Suppressor macrophage treated with lipopolysaccharide for 4 hours (primary cell): ENCODE measurements at places on chromosomes 1 and 21.

- DNase-seq = no peak
Measured at GRCh38 chr1:196466166-196466565, 142.1 kb downstream of the KCNT2 start.

DNA sequence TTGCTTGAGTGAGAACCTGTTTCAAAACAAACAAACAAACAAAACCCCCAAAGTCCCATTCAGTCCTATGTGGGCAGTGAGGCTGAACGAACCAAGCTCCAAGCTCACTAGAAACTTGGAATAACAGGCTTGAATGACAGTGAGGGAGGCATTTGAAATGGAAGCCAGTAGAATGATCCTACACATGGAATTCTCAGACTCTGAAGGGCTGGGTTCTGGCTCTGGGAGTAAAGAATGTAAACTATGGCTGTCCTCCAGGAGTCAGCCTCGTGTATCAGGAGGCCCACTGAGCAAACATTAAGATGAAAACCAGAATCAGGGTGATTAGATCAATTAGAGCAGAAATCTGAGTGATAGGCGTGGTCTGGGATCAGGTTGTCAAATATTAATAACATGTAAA, 14.9 kb downstream of the PCP4L1 start:
- no peak for DNase-seq

DNA sequence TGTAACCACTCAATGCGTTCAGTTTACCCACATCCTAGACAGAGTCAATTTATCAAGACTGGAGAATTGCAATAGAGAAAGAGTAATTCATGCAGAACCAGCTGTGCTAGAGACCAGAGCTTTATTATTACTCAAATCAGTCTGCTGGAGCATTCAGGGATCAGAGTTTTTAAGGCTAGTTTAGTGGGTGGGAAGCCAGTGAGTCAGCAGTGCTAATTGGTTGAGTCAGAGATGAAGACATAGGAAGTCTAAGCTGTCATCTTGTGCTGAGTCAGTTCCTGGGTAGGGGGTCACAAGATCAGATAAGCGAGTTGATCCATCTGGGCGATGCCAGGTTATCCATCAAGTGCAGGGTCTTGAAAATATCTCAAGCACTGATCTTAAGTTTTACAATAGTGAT, 499.6 kb downstream of the MRPL39 start:
- peak; percentile 19 for DNase-seq

DNA sequence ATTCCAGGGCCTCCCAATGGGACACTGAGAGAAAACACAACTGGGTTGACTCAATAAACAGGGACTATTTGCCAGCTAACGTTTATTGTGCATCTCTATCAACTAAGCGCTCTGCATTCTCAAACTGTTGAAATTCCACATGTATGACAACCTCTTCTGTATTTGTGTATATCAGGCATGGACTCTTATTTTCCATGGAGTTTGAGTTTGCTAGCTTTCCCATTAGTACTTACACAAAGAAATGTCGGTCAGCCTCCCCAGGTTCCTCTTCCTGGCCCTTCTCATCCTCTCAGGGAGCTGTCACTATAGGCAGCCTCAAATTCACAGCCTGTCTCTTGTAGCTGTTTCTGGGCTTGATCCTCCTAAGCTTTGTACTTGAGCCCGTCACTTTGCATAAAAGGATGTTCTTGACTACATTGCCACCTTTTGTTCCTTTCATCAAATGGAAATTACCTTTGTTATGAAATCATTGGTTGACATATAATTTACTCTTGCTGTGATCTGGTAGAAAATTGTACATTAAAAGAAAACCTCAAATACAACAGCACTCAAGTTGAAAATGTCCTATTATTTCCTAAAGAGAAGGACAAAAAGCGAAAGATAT, 60.0 kb upstream of the NTPCR start:
- no peak for DNase-seq

DNA sequence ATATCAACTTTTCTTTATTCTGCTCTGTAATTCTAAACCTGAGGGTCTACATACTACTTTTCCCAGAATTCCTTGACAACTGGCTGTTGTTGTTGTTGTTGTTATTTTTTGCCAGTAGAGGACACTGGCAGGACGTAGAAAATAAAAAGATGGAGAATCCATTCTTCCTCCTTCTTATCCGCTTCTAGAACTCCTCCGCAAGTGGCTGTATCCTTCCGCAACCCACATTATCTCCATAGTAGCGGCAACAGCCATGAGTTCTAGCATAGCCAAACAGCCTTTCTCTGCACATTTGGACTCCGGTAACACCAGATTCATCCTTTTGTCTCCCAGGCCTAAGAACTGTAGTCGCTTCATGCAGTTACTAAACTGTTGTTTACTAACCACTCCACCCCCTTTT, 91.1 kb upstream of the CACHD1 start:
- DNase-seq = no peak

GRCh38 chr1:28170001-28170596, 6.4 kb downstream of the PTAFR start:
- DNase-seq = peak; percentile 85

DNA sequence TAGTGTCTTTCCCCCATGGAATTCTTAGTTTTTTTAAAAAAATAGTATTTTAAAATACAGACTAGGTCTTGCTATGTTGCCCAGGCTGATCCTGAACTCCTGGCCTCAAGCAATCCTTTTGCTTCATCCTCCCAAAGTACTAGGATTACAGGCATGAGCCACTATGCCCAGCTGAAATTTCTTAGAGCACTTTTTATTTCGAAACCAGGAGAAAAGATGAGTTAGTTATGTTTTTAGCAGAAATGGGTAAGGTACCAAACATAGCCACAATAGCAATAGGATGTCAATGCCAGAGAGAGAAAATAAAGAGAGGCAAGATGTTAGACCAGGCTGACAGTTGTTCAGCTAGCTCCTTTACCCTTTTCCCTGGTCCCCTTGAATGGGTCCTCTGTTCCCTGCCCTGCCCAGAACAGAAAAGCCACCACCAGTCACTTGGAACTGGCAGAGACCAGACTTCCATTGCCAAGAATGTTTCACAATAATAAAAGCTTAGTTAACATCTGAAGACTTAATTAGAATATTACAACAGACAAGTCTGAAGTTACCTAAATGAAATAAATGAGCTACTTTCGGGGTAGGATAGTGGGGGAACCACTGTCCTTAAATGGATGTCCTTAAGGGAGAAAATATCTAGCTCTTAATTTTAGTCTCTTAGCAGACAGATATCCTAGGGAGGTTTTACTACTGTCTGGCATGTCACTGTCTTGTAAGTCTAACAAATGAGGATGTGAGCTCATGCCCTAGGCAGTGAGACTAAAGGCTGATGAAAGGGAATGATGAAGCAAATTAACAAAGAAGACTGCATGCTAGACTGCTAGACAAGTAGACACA, 54.3 kb downstream of the ABL2 start:
- DNase-seq = peak; percentile 80
